ENCODE measurements at places on chromosomes 16 and 17. TPM values are rescaled to one million over a fixed set of nuclear protein-coding genes. Genes with fewer than 3 reads are reported as not detected.

DNA sequence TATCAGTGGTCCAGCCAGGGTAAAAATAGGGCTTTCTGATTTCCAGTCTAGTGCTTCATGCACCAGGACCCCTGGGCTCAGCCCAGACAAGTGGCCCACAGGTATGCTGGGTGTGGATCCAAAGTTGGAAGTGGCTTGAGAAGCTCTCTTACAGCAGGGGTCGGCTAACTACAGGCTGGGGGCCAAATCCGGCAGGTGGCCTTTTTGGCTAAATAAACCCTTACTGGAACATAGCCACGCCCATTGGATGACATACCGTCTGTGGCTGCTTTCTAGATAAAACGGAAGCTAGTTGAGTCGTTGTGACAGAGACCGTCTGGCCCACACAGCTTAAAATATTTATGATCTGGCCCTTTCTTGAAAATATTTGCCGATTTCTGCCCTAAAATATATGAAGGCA is 119.0 kb upstream of the CDC42EP4 start:
- DNase-seq = peak; percentile 18

GRCh38 chr17:32152130-32152529 is 9.8 kb downstream of the RHOT1 start:
- no peak for DNase-seq

- no peak for DNase-seq
Observed at GRCh38 chr16:69814561-69814960, 52.4 kb downstream of the WWP2 start.

DNA sequence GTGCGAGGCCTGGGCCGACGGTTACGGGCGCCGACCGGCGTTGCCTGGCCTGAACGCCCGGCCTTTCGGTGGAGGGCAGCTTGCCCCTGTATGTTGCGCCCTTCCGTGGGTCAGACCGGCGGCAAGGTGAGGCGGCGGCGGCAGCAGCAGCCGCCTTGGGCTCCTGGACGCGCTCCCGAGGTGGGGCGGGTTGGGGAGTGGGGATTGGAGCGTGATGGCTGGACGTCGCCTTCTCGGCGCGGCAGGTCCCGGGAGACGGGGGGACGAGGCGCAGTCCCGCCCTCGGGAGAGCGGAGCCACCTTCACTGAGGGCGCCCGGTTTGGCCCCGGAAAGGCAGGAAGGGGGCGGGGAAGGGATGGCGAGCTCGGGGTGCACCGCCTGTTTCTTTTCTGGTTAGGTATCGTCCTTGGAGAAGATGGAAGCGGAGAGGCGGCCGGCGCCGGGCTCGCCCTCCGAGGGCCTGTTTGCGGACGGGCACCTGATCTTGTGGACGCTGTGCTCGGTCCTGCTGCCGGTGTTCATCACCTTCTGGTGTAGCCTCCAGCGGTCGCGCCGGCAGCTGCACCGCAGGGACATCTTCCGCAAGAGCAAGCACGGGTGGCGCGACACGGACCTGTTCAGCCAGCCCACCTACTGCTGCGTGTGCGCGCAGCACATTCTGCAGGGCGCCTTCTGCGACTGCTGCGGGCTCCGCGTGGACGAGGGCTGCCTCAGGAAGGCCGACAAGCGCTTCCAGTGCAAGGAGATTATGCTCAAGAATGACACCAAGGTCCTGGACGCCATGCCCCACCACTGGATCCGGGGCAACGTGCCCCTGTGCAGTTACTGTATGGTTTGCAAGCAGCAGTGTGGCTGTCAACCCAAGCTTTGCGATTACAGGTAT is 671 bp downstream of the DGKE start:
- peak; percentile 81 for DNase-seq

- no peak for DNase-seq
Observed at GRCh38 chr16:4275861-4276260, 3.0 kb upstream of the TFAP4 start.

- peak; percentile 78 for DNase-seq
Observed at GRCh38 chr16:27154705-27155521, 48.4 kb upstream of the KDM8 start.

DNA sequence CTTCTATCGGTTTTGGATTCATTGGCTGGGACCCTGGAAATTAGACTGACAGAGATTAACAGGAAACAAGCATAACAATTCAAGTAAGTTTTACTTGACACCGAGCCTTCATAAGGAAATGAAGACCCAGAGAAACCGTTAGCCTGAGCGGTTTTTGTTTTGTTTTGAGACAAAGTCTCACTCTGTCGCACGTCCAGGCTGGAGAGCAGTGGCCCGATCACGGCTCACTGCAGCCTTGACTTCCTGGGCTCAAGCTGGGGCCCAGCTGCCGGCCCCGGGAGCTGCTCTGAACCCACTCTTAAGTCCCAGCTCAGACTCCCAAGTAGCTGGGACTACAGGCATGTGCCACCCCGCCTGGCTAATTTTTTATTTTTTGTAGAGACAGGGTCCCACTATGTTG is 321.3 kb downstream of the SEC14L1 start:
- DNase-seq = peak; percentile 72

DNA sequence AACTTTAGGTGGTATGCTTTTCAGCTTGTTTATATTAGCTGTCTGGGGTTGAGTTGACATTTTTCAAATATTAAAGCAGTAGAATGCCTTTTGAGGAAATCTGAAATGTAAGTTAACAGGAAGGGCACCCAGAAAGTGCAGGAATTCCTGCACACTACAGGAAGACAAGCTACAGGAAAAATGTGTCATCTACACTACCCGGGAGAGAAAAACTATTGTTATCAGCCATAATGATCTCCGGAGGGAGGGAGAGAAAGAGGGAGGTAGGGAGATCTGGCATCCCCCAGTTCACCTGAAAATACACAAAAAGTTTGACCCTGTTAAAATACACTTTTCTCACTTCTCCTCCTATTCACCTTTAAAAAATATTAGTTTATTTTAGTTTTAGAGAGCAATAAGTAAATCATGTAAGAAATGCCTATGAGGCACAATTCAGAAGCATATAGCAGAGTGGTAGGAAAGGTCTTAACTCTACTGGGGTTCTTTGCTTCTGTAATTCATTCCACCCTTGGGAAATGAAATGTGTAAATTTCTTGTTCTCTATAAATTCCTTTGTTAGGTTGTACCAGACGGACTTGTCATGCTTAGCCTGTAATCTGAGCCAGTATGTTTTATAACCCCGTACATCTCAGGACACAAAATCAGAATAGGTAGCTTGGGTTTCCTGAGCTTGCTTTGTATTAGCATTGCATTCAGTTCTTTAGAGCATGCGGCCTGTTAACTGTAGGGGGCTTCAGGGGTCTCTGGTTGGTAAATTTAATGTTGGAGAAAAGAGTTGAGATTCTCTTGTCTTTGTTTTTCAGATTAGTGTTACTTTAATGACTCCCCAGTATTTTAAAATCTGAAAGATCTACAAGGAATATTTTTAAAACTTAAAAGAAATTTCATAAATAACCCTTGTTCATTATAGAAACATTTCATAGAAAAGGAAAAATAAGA is 3.3 kb downstream of the MAP2K6 start:
- DNase-seq = no peak

DNA sequence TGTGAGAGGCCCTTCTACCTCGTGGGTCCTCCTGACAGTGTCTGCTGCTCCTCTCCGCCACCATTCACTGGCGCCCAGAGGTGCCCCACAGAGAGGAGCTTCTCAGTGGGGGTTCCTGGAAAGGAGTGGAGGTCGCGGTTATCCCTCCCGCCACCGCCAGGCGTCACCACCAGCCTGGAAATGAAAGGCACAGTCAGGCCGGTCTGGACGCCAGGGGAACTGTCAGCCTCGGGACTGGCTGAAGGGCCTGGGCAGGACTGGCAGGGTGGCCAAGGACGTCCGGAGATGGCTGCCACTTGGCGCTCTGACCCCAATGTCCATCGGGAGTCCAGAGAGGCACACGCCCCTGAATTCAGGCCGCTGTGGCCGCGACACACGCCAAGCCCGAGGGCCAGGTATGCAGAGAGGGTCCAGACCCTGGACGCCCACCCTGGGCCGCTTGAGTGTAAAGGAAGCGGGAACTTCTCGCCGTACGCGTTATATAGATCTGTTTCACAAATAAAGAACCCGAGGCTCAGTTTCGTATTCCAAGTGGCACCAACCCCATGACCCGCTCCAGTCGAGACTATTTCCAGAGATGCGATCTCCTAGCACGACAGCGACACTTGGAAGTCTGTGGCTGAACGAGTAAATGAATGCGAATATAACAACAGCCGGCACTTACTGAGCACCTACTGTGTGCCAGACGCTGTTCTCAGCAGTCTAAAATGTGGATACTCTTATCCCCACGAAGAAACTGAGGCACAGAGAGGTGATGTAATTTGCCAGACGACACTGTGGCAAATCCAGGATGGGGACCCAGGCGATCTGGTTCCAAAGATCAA is 7.6 kb upstream of the NXPH3 start:
- peak; percentile 90 for DNase-seq

DNA sequence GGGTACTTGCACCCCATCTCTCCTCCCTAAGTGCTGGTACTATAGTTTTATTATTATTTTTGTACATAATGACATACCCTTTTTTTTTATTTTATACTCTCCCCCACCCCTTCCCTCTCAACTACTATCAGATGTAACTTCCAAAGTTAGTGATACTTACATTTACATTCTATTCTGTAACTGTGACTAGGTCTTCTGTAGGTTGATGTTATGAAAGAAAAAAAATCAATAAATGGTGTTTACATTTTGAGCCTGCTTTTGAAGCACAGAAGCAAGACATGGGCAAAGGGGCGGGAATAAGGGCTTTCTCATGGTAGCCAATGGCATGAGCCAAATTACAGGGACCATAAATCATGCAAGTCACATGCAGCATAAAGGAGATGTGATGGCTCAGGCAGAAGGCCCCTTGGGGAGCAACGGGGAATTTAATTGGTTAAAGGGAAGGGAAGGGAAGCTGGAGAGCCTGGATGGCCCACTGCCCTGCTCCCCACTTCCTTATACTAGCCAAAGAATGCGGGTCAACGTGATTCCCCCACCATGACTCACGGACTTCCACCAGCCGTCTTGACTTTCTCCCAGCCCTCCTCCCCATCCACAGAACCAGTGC is 2.4 kb upstream of the ACSF2 start:
- DNase-seq = no peak

DNA sequence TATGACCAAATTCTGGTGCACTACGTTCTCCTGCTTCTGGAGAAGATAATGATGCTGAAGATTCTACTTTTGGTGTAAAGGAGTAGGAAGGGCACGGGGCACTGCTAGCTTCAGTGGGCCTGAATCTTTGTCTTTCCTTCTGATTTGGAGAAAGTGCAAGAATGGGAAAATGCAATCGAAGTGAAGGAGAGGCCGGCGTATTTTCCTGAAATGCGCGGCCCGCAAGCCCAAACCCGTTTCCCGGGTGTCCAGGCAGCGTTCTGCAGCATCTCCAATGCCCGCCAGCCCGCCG is 372 bp upstream of the NDE1 start:
- DNase-seq = no peak

GRCh38 chr16:19291475-19291874 is 5.9 kb downstream of the CLEC19A start:
- peak; percentile 55 for DNase-seq

DNA sequence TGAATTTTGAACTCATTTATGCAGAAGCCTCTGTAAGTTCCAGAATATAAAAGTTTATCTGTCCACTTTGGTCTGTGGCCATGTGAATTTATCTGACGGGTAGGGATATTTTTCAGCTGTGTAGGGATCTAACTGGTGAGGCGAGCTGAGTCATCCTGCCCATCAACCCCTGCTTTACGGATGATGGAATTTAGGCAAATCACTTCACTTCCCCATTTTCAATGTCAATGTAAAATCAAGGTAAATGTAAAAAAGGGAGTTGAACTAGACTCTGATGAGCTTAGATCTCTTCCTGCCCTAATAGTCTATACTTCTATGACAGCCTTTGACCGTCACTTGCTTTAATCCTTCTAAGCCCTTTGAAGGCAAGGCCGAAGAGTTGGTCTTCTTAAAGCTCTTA is 2.6 kb downstream of the SLC16A6 start:
- DNase-seq = no peak

DNA sequence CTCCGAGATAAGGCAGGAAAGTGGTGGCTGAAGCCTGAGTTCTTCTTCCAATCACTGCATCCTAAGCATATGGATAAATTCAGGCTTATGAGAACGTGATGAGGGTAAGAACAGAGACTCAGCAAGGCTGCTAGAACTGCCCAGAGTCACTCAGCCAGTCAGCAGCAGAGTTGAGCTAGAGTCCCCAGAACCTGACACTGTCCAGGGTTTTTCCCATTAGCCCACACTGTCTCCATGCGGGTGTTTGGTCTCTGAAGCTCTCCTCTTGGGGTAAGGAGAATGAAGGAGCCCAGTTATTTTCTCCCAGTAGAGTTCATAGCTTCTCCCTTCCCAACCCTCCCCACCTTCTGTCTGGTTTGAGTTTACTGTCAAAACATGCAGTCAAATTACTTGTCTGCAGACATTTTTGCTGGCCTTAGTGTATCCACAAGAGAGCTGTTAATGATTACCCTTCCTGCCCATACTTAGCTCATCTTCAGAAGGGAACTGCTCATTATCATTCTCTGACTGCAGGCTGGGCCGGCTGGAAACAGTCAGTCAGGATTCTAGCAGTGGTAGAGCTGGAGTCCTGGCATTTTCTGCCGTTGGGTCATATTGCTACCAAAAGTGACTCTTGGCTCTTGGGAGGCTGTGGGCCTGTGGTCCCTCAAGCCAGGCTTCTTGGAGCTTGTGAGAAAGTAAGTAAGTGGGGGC is 460.0 kb downstream of the HS3ST3B1 start:
- no peak for DNase-seq

DNA sequence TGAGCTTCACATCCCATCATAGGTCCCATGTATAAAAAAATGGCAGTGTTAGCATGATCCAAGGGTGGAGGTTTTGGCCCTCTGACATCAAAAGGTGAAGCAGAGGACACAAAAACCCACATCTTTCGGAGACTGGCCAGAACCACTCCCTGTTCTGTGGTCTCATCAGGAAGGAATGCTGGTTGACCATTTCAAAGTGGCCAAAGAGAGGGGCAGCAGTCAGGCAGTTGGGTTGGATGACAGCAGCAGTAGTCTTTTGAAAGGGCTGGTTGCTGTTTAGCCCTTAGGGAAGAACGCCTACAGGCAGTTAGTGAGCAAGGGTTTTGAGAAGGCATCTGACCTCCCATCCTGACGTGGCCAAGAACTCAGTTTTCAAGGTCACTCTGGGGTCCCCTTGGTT is 40.5 kb downstream of the LCMT1 start:
- DNase-seq = no peak

DNA sequence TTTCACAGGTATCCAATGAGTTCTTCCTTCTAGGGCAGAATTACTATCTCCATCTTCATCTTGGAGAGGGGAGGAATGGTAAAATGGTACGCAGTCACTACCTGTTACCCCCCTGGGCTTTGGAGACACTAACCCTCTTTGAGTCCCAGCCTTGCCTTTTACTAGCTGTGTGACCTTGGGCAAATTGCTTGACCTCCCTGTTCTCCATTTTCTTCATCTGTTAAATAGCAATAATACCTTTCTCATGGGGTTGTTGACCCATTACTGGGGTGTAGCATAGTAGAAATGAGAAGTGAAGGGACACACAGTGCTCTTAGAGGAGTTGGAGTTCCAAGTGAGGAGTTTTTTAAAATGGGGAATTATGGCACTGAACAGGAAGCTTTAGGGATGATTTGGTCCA is 324.7 kb downstream of the FOXL1 start:
- DNase-seq = no peak

The CLEC18A gene
- total RNA-seq = 0.81 TPM

The MT4 gene
- total RNA-seq = not detected

The POLR3K gene
- total RNA-seq = 45.3 TPM

The CSH1 gene
- total RNA-seq = not detected

The TP53TG3D gene
- total RNA-seq = not detected

The SLC38A8 gene
- not detected for total RNA-seq

The SKAP1 gene
- 71.7 TPM for total RNA-seq

The CLEC19A gene
- not detected for total RNA-seq
